ENCODE measurements at places on chromosomes 11 and 22.
A peak's percentile ranks its signal among the peaks of the same experiment; 100 is the strongest.

DNA sequence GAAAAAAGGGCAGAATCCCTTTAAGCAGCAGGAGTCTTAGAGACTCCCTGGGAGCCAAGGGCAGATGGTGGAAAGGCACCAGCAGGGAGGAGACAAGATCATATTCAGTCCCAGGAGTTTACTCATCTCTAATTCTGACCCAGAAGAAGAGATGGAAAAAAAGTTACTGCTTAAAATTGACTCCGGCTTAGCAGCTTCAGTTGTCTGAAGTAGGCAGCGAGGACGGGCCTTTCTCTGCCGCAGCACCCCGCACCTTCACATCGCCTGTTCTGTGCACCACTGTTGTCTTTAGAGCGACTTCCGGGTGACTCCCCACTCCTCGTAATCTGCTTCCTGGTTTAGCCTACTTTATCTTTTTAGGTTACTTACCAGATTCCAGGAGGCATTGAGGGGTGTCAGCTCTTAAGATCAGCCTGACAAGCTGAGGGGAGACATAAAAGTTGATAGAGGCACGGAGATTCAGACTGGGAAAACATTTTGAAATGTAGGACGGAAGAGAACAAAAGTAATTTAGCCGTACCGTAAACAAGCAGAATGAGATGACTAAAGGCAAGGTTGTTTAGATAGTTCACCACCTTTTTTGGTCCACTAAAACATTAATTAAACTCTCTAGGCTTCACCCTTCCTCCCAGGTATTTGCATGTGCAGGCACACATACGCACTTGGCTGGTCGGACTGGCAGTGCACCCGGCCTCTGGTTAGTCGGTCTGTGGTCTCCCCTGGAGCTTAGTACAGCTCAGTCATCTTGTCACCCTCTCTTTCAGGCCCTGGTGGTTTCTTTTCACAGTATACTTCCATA, 74.3 kb downstream of the CECR2 start:
- DNase-seq: no peak

- no peak for DNase-seq
Measured at GRCh38 chr11:12200279-12200990, 90.0 kb downstream of the MICAL2 start.

- DNase-seq: no peak
Measured at GRCh38 chr11:63858628-63859550, 20.0 kb downstream of the MARK2 start.

DNA sequence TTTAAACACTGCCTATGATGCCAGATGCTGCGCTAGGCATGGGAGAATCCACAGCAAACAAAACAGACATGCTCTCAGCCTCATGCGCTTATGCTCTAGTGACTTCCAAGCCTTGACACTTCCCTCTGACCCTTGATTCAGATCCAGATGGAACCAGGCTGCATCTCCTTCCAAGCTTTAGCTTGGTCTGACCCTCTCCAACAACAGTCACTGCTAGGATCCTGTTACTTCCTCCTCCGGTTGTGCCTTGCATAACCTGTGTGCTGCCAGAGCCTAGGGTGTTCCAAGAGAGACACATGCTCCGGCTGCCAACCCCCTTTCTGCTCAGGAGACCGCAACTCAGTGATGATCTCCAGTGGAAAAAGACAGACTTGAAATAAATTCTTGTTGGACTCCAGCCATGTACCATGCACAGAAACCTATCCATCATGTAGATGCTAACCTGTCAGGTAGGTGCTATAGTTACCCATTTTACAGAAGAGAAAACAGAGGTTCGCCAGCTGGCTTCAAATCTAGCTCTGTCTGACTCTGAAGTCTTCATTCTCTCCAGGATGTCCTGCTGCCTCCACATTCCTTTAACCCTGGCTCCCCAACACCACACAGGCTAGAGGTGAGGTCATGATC, 136.3 kb upstream of the TEAD1 start:
- no peak for DNase-seq

DNA sequence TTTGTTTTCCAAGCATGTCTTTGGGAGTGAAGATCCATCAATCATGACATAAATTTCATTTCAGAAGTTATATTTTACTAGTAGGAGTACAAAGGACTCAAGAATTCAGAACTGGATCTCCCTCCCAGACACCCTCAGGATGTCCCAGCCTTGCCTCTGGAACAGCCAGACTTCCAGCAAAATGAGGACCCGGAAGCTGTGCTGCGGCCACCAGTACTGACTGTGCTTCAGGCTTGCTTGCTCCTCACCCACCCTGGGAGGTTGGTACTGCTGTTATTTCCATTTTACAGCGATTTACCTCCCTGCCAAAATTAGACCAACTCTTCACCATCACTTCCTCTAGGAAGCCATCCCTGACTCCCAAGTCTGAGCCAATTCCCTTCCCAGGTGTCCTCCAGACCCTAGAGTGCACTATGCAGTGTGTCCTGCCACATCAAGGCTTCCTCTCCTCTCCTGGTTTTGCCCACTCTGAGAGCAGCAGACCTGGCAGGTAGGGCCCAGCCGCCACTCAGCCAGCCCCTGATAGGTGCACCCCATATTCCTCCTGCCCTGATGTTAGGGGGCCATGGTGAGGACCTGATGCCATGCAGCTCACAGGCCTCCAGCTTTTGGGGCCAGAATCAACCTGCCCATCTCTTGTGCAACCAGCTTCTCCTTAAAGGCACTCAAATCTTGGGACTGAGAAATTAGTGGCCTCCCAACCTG, 47.3 kb upstream of the WNT7B start:
- DNase-seq: no peak

DNA sequence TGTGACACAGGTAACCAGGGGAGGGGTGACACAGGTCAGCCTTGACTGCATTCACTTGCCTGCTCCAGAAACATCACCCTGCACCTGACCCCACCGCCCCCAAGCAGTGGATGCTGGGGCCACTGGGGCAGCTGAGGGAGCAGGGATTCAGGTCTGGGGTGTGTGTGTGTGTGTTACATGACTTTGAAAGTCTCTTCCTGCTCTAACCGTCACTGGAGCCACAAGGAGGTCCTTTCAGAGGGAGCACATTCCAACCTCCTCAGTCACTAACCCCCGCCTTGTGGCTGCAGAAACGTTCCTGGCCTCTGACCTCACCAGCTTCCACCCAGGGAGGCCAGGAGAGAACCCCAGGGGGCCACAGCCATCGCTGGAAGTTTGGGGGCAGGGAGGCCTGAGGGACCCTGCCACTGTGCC, 2.9 kb upstream of the FOSL1 start:
- DNase-seq: no peak

DNA sequence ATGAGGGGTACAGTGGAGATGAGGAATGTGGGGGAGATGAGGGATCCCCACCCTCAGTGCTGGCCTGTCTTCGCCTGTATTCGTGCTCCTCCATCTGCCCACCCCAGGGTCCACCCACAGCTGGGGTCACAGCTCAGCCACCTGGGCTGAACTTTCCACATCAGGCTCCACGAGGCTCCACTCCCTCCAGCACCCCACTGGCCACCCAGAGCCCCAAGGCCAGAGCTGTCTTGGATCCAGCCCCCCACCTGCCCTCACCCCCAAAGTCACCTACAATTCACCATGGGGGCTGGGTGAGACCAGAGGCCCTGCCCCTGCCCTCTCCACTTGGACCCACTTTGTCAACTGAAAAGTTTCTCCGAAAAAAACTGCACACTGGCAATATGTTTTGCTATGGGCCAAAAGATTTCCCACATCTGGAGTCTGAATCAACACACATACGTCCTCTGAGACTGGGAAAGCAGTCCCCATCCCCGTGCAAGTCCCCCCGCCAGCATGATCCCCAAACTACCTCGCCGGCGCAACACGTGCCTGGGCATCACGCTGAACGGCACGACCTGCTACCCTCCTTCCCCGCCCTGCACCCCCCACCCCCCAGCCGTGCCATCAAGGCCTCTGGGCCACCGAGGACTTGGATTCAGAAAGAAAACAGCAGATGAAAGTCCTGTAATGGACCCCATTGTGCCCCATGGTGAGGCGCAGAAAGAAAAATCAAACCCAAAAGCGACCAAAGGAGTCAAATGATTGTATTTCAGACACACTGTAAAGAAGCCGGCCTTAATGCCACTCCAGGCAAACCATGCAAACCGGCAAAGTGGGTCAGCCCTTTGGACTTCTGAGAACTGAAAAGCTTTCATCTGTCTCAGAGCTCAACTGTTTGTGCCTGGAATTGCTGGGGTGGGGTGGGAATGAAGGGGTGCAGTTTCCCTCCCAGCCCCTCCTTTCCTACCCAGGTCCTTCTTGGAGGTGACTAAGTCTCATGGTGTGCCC, 16.5 kb upstream of the GAL start:
- no peak for DNase-seq

- DNase-seq: peak; percentile 69
Measured at GRCh38 chr11:100719809-100720221, 32.7 kb downstream of the ARHGAP42 start.

Data from AG09309 (cell line).